NCI-H1092 treated with DMSO at 0.1 percent for 48 hours (cell line): ENCODE measurements at places on chromosomes 2 and 18.

- DNase-seq, result no peak
These were observed 22.8 kb downstream of the SGPP2 start for GRCh38 chr2:222447131-222447530.

- DNase-seq, result no peak
These were observed 179.4 kb upstream of the SESTD1 start for GRCh38 chr2:179444056-179444455.

DNA sequence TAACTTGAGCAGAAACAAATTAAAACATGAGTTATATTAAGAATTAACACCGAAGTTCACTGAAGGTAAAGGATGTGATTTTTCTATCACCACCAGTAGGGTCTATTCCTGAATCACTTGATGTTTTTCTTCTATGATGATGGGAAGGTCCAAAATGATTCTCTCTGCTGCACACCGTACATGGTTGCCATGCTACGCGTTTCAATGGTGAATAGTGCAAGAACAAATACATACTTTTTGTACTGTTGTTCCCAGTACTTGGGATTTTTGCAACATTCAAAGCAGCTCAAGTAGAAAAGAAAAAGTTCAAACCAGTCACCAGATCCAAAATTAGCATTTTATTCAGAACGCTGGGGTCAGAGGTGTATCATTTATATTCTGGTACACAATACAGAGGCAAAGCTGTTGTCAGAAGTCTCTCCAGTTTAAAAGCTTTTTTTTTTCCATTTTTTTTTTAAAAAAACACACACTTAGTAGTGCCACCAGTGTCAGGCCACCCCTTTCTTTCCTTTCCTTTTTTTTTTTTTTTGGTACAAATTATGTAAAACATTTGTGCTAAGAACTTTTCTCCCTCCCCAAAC is 226.2 kb downstream of the CDH2 start:
- no peak for DNase-seq

DNA sequence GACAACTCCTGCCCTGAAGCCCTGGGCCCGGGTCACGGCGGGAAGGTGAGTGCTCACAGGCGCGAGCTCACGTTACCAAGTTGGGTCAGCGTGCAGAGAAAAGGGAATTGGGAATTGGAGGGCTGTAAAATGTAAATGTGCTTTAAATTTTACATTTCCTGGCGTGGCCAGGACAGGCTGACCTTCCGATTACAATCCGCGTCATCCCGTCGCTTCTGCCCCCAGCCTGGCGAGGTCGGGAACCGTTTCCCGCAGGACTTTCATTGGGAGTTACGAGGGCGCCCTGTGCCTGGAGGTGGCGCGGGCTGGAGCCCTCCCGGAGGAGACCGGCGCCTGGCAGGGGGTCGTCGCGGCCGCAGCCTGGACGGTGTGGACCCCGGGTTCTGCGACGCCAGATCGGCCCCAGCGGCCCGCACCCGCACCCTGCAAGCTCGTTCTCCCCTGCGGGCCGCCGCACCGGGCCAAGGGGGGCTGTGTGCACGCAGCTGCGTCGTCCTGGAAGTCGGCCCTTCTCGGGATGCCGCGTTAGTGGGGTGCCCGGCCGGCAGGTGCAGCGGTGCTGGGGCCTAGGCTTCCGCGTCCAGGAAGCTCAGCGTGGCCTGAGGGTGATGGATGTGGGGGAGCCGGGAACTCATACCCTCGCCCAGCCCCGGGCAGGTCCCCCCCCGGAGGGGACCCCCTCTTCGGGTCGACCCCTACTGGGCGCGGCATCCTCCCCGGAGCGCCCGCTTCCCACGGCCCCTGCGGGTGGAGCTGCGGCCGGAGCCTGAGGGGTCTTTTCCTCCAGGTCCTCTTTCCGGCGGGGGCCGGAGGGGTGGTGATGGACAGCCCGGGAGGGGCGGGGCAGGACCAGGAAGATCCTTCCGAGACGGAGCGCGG is 63.9 kb downstream of the LRRFIP1 start:
- no peak for DNase-seq

GRCh38 chr2:45291296-45291701 is 282.0 kb upstream of the SIX2 start:
- no peak for DNase-seq
